ENCODE measurements at places on chromosomes 5 and 9.

GRCh38 chr5:134568761-134569695 lies 43.6 kb downstream of the JADE2 start:
- no peak for DNase-seq

- DNase-seq, result no peak
These were observed 4.3 kb downstream of the CNOT8 start for GRCh38 chr5:154862766-154863165.

DNA sequence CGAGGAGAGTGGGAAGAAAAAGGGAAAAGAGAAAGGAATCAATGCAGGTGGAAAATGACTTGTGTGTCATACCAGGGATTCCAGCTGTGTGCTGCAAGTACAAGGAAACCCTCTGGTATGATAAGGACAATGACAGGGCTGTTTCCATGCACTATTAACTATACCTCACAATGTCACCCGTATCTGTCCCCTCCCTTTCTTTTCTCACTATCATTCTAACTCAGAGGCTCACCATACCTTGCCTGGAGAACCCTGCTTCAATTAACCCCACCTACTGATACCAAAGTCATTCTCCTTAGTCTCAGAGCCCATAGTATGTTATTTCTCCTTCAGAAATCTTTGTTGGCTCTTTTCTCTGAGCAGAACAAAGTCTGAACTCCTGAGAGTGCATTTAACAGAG lies 236.2 kb upstream of the NREP start:
- DNase-seq, result no peak

DNA sequence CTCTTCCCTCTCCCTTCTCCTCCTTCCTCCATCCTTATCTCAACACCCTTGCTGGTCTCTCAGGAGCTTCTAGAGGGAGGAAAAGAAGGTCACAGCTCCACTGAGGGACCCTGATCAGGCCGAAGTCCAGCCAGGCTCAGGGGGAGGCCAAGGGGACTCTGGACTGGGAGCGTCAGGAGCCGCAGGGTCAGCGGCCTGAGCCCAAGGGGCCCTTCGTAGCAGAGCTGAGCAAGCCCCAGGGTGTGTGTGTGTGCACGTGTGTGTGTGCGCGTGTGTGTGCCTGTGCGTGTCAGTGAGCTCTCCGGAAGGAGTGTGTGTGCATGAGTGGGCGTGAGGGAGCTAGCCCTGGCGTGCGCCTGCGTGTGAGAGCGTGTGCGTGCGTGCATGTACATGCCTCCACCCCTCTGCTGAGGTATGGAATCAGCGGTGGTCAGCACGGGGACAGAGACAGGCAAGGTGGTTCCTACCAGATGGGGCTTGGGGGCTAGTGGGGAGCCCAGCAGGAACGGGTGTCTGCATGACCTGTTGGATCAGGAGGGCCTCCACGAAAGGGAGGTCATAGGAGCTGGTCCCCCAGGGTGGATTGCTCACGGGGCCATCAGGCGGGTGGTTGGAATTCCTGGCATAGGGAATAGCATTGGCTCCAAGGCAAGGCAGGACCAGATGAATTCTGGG lies 10.0 kb upstream of the AGPAT2 start:
- no peak for DNase-seq

DNA sequence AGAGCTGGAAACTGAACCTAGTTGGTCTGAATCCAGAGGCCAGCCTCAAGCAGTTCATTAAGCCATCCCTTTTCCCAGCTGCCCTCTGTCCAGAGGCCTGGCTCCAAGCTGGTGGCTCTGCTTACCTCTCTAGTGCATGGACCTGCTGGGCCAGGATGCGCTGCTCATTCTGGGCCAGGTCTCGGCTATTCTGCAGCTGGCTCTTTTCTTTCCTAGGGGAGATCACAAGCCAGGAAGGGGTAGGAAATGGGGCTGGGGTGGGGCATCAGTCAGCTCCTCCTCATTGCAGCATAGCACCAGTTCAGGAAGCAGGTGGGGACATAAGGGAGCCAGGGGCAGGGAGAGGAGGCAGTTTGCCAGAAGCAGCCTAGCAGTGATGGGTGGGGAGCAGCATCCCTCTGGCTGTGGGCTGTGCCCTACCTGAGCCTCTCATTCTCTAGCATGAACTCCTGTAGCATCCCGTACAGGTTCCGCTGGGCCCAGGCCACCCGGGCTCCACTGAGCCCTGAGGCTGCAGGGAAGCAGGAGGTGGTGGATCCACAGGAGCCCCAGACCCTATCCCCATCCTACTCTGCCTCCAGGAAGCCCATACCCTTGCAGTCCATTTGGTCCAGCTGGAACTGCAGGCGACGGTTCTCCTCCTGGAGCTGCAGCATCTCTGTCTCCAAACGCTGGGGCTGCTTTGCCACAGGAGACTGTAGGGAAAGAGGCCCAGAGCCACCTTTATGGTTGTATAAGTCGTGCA lies 5.2 kb downstream of the KIF12 start:
- DNase-seq, result no peak

DNA sequence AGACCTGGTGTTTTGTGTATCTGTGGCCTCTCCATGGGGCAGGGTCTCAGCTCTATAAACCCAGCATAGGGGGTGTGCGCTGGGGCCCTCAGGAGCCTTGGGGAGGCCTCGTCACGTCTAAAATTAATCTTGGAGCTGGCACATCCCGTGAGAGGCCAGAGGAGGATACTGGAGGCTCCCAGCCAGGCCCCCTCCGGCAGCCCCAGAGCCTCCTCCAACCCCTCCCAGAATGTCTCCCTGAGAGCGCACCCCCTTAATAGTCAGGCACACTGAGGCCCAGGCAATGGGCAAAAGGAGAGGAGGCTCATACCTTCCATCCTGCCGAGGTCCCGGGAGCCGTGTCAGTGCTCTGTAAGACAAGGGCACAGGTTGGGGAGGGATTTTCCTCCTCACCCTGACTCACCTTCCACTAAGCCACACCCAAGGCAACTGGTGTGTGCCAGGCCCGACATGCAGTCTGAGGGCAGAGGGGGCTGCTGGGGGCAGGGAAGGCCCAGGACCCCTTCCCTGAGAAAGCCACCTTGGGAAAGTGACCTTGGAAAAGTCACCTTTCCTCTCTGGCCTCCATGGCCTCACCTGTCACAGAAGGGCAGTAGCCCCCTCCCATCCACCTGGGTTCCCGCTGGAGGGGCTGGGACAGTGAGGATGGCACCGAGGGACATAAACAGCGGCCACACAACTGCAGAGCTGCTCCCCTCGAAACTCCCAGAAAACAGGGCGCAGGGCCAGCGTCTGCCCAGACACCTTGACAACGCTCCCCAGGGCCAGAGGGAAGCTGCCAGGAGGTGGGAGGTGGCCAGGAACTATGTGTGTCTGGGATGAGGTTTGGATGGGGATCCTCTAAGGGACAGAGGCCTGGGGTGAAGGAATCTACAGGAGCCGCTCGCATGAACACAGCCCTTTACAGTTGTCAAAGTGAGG lies 2.9 kb downstream of the AK1 start:
- DNase-seq, result no peak

DNA sequence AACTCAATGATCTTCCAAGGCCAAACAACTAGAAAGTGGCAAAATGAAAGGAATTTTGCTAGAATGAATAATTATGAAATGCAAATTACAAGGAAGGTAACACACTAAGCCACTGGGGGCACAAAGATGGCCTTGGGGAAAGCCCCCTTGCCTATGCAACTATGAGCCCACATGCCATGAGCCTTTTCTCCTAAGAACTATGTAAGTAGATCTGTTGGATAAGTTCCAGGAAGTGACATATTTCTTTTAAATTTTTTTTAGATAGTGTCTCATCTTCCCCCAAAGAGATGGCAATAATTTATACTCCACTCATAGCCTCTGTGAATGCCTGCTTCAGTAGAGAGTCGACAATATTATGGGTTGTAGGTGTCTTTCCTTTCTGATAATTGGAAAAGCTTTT lies 257.8 kb downstream of the AUH start:
- DNase-seq, result no peak

- peak; percentile 88 for DNase-seq
These were observed 31.7 kb upstream of the BASP1 start for GRCh38 chr5:17185773-17186172.

GRCh38 chr9:95980262-95981125 lies 105.0 kb downstream of the ERCC6L2 start:
- no peak for DNase-seq

GRCh38 chr5:80372780-80373179 lies 35.1 kb upstream of the ZFYVE16 start:
- no peak for DNase-seq

GRCh38 chr9:98539954-98540353 lies 168.8 kb downstream of the GABBR2 start:
- no peak for DNase-seq

- DNase-seq, result no peak
These were observed 3.1 kb upstream of the TMEM250 start for GRCh38 chr9:136121801-136122200.

DNA sequence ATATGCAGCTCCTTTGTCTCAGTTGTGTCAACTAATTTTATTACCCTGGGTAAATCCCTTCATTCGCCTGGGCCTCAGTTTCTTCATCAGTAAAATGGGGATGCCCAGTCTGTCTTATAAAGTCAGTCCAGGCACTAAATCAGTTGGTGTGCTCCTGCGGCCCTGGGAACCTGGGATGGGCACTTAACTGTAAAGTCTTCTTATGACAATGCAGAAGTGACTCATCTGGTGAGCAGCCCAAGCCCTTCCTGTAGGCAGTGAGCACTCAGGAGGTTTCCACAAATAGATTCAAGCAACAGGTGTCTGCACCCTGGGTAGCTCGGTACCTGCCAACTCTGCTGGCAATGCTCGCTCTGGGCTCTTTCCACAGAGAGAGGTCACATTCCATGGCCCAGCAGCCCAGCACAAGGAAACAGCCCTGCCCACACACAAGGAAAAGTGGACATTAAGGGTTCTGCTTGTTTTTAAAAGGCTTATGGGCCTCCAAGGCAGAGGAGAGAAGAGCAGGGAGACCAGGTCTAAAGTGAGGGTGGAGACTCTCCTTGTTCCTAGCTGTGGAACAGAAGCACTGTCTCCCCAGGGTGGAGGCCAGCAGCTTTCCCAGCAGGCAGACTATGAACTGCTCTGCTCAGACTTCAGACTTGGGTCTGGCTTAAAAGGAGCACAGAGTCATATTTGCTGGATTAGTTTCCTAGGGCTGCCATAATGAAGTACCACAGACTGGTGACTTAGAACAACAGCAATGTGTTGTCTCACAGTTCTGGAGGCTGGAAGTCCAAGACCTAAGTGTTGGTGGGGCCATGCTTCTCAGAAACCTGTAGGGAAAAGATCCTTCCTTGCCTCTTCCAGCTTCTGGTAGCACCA lies 89.7 kb upstream of the ADRA1B start:
- no peak for DNase-seq

- no peak for DNase-seq
These were observed 57.2 kb downstream of the RASGRF2 start for GRCh38 chr5:81017320-81017719.

- DNase-seq, result no peak
These were observed 6.6 kb downstream of the FCN2 start for GRCh38 chr9:134887219-134887618.

DNA sequence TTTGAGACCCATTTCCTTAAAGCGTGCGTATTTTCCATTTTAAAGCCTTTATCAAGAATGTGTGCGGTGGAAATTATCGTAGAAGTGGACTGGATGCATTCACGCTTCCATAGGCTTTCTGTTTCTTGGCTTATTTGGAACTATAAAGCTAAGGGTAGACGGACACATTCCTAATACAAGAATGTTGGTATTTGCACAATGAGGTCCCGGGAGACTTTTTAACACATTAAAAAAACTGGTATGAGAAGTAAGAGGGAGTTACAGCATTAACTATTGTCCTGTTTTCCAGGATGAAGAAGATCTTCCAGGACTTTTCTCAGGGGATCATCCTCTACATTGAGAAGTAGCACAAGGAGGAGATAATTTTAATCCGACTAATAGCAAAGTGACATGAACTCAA lies 653.0 kb downstream of the MTRR start:
- DNase-seq, result no peak

DNA sequence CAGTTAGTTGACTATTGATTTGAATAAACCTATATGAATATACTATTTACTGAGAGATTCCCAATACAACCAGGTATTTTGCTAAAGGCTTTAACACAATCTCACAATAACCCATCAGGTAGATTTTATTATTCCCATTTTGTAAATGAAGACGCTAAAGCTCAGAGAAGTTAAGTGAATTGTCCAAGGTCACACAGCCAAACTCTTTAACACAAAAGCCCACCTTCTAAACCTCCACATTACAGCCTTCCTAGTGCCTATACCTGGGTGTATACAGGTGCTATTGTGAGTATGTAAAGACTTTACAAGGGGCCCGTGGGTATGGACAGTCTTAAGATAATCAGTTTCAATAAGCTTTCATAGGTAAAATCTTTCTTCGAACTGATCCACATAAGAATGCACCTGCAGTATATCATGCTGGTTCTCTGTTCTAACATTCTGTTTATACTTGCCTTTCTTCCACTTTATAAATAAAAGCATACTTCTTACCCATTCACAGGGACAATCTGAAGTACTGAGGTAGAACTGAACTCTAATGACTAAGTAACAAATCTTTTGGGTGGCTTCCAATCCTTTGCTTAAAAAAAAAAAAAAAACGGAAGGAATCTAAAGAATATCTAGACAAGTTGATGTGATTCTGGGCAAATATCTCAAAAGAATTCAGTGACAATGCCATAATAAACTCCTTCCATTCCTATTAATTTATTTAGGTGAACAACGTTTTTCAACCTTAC lies 59.1 kb downstream of the PJA2 start:
- DNase-seq, result no peak

GRCh38 chr5:168607946-168608345 lies 28.8 kb upstream of the PANK3 start:
- no peak for DNase-seq
